Eye (tissue), 1 donor: ENCODE measurements at places on chromosomes 12 and 14.
A peak's percentile ranks its signal among the peaks of the same experiment; 100 is the strongest.

GRCh38 chr12:112844814-112845565, 53.4 kb downstream of the RPH3A start:
- DNase-seq: no peak

- DNase-seq: no peak
These were observed 253.1 kb upstream of the PELI2 start for GRCh38 chr14:55864890-55865655.

DNA sequence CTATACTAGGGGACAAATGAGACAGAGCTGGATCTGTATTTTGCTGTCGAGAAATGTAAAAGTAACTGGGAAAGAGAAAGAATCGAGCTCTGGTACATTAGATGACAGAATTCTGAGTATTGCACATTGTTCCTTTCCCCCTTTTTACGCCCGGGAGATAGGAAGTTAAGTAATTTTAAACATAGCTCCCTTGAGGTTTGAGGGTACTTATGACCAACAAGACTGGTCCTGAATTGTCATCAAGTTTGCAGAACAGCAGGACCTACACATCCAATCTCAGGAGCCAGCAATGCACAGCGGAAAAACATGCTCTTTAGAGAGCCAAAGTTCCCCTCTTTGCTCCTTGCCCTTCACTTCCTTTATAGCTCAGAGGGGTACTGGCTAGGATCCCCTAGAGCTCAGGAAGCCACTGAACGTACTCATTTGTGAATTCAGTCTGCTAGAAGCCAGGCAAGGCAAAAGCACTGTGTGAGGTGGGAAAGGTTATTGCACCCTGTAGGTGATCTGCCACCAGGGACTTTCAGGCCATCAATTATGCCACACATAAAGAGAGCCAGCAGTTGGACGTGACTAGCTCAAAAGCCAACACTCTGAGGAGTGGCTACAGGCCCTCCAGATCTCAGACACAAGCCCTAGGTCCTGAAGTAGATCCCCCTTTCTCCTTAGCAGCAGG, 333.8 kb downstream of the KCNH5 start:
- no peak for DNase-seq

DNA sequence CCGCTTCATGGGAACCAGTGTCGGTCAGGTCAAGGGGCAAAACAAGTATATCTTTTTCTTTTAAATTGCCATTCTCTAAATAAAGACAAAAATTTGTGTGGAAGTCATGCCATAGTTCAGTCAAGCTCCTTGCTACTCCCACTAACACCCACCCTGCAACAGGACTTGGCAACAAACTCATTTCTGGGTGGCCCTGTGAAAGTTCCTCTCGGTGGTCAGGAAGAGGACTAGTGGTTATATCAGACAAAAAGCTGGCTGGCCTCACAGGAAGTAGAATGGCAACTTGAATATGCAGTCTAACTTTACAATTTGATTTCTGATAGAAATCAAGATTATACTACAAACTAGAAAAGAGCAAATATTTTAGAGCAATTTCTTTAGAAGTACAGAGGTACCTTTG, 11.2 kb downstream of the DHRS7 start:
- no peak for DNase-seq

- DNase-seq: peak; percentile 77
These were observed 94.4 kb downstream of the CRACR2A start for GRCh38 chr12:3658327-3659163.

DNA sequence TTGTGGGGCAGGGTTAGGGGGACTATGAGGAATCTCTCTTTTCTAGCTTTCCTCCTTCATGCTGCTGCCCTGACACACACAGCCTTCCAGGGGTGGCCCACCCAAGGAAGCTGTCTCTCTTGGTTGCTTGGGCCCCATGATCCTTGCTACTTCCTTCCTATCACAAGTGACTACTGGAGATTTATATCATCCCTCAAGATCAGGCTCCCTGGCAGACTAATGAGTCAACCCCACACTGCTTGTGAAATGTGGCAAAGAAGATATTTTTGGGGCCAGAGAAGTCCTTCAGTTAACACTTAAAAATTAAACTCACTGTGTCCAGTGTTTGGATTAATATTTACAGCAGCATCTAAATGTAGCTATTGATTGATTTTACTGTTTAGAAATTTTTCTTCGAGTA, 1.5 kb downstream of the OR4E1 start:
- DNase-seq: no peak

- DNase-seq: peak; percentile 83
These were observed 1.5 kb downstream of the IRF2BPL start for GRCh38 chr14:77026930-77027537.

- peak; percentile 76 for DNase-seq
These were observed 1.1 kb downstream of the ADSS1 start for GRCh38 chr14:104724981-104725771.

- DNase-seq: peak; percentile 78
These were observed 162.9 kb downstream of the ADGRD1 start for GRCh38 chr12:131116468-131117117.

GRCh38 chr12:109890620-109891170, 9.4 kb upstream of the TCHP start:
- DNase-seq: peak; percentile 56

- DNase-seq: no peak
These were observed 9.7 kb upstream of the MDM1 start for GRCh38 chr12:68341822-68342221.

DNA sequence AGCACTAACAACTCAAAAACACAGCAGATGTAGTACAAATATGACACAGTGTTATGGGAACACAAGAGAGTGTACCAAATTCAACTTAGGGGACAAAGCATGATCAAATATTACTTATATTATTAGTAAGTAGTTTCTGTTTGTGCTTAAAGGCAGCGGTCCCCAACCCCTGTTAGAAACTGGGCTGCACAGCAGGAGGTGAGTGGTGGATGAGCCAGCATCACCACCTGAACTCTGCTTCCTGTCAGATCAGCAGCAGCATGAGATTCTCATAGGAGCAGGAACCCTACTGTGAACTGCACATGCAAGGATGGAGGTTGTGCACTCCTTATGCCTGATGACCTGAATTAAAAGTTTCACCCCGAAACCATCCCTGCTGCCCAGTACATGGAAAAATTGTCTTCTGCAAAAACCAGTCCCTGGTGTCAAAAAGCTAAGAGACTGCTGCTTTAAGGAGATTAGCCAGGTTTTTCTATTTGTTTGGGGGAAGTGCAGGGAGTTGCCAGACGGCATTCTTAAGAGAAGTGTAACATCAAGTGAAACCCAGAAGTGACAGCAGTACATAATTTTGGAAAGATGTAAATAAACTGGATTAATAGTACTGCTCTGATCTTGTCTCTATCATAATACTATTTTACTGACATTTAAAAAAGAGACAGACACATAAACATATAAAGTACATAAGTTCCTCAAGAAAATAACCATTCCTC, 26.7 kb downstream of the GTF2A1 start:
- DNase-seq: no peak

- no peak for DNase-seq
These were observed 31.8 kb downstream of the ATXN3 start for GRCh38 chr14:92074555-92074954.

DNA sequence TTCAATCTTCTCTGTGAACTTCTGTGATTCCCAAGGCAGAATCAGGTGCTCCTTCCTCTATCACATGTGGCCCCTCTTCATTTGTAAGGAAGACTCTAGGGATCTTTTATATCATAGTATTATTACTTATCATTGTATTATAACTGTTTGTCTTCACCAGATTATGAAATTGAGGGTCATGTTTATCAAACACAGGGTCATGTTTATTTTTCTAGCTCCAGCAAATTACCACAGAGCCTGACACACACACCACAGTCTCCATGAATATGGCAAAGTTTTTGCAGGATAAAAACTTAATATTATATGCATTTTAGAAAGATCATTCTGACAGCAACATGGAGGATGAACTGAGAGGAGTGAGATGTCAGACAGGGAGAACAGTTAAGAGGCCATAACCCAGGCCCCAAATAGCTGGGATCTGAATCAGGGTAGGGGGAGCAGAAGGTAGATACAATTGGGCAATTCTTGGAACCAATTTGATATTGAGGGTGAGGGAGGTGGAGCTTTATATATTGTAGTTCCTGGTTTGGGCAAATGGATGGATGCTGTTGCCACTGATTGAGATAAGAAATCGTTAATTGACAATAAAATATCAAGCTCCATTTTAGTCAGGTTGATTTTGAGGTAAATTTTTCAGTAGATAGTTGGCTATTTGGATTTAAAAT, 130.7 kb downstream of the DHRS2 start:
- no peak for DNase-seq

DNA sequence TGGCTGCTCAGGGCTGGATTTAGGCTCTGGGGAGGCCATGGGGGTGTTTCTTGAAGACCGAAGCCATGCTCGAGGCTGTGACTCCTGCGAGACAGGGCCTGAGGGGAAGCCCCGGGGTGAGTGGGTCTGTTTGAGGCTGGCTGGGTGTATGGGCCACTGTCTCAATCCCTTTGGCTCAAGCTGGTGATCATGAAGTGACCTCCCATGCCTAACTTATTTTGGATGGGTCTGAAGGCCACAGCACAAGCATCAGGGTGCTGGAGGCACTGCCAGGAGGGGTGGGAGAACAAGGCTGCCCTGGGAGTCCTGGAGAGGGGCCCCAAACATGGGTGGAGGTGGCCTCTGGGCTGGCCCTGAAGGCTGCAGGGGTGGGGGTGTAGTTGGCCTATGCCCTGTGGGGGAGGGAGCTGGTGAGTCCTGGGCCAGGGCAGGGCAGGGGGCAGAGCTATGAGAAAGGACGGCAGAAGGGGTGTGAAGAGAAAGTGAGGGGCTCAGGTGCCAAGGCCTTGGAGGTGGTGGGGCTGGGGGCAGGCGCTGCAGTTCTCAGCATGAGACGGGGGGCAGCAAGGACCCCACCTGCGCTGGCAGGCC, 100.9 kb downstream of the KIF26A start:
- DNase-seq: no peak

GRCh38 chr12:19003987-19004619, 125.4 kb upstream of the PLEKHA5 start:
- DNase-seq: no peak

GRCh38 chr12:78376257-78376656, 488.3 kb upstream of the SYT1 start:
- no peak for DNase-seq
